ENCODE measurements at places on chromosomes 5 and 9.

DNA sequence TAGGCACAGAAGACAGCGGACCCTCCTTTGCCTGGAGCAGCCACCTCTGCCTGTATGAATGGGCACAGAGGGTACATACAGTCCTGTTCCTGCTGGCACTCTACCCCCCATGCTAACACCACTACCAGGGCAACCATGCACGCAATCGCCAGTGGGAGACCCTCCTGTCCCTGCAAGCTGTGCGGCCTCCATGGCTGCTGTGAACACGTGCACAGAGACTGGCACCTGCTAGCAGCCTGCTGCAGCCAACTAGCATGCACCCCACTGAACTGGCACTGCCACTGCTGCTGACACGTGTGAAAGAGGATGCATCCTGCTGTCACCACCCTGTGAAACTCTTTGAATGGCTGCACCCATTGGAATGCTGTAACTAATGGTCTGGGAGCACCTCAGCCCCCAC is 885.2 kb upstream of the ARRDC3 start:
- no peak for DNase-seq

- peak; percentile 15 for DNase-seq
These were observed 120.7 kb downstream of the PBX3 start for GRCh38 chr9:125867751-125868415.

- no peak for DNase-seq
These were observed 17.4 kb downstream of the CEP78 start for GRCh38 chr9:78253285-78253684.

DNA sequence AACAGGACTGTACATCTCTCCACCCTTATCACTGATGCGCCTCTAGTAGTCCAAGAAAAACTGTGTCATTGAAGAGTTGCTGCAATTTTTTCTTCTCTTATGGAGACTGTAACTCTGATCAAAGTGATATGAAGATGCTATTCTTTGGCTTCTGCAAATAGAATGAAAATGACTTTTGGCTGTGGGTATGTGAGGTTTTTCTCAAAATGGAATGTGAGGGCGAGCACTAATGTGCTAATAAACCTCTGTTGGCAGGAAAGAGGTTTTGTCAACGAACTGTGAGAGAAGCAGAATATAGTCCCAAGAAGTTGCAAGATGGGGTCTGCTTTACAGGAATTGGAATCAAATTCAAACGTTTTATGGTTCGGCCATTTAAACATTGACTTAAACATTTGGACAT is 252.0 kb upstream of the GAS1 start:
- DNase-seq: no peak

DNA sequence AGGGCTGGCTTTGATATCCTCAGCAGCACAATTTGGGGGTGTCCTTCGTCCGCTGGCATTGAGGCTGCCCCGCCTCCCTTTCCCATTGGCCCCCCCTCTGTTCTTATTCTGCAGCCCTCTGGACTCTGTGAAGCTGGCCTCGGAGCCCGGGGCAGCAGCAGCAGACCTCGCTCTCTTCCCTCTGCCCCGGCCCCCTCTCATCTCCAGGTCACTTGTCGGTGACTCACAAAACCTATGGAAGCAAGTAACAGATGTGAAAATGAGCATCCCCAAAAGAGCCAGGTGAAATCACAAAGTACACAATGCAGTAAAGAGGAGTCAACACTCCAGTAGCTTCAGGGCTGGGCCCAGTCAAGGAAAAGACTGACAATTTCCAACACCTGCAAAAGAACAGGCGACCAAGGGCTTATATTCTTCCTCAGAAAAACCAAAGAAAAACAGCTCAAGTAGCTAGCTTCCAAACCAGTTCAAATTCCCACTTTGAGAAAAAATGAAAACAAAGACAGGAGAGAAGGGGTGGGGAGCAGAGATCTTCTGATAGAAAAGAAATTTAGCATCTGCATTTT is 97.5 kb downstream of the ZNF608 start:
- DNase-seq: no peak

GRCh38 chr5:89458332-89458656 is 575.3 kb upstream of the MEF2C start:
- no peak for DNase-seq

DNA sequence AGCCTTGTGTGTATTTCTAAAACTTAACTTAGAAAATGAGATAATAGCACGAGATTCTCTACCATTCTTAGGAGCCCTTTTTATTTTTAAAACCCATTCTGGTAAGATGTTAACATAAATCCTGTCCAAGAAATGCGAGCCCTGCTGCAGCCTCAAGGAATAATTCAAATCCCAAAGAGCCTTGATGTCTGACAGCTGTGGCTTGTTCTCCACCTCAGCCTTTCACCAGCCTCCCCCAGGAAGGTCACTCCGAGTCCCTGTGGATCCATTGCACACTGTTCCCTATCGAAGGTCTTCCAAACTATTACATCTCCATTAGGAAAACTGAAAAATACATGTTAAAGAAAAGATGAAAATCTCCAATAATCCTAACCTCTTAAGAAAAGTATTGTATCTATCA is 98.5 kb upstream of the S1PR3 start:
- DNase-seq: no peak

DNA sequence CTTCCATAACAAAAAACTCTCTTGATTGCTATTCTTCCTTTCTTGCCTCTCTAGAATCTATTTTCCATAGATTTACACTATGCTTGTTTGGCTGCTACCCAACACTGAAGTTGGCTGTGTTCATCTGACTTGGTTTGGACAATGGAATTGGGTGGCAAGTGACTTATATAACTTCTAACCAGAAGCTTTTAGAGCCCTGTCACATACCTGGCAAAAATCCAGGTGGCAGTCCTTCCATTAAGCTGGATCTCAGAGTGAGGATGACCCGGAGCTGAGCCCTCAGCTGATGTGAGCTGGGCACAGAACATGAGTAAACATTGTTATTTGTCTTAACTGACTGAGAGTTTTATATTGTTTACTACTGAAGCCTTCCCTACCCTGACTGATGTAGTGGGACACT is 225.7 kb downstream of the TLR4 start:
- DNase-seq: peak; percentile 70

- no peak for DNase-seq
These were observed 104.8 kb upstream of the ERCC6L2 start for GRCh38 chr9:95770653-95771131.

GRCh38 chr9:93617273-93617672 is 40.9 kb downstream of the PHF2 start:
- no peak for DNase-seq

GRCh38 chr5:170551622-170552021 is 47.8 kb downstream of the KCNIP1 start:
- no peak for DNase-seq

GRCh38 chr5:179221196-179221876 is 123.9 kb downstream of the ADAMTS2 start:
- DNase-seq: no peak

- DNase-seq: no peak
These were observed 24.2 kb downstream of the ZBTB43 start for GRCh38 chr9:126829035-126829434.

- peak; percentile 86 for DNase-seq
These were observed 384.6 kb downstream of the BRINP1 start for GRCh38 chr9:118984607-118985006.

GRCh38 chr5:66854416-66854815 is 258.2 kb downstream of the MAST4 start:
- DNase-seq: no peak

DNA sequence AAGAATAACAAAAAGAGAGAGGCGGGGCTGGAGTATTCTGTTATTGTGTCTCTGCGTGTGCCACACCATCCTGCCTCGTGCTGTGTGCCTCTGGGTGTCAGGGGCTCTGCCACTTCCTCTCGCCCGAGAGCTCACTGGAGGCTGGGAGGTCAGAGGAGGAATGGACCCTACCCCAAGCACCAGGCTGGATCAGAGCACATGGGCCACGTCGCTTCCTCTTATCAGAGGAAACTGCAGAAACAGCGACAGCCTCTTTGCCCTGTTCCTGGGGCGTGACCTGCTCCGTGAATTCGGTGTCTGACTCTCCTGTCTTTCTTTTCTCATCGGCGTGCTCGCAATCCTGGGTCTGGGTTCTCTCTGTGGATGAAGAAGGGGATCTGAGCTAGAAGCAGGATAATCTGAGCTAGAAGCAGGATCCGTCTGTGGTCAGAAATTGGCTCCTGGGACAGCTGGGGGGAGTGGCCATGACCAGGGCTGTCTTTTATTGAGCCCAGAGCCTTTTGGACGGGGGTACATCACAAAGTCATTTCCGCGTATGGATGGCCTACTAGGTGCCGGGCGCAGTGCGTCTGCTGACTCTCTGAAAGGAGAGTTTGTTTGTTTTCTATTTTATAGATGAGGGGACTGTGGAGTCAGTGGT is 150.3 kb upstream of the COL5A1 start:
- DNase-seq: no peak

GRCh38 chr5:35894131-35894530 is 37.4 kb downstream of the IL7R start:
- DNase-seq: no peak

DNA sequence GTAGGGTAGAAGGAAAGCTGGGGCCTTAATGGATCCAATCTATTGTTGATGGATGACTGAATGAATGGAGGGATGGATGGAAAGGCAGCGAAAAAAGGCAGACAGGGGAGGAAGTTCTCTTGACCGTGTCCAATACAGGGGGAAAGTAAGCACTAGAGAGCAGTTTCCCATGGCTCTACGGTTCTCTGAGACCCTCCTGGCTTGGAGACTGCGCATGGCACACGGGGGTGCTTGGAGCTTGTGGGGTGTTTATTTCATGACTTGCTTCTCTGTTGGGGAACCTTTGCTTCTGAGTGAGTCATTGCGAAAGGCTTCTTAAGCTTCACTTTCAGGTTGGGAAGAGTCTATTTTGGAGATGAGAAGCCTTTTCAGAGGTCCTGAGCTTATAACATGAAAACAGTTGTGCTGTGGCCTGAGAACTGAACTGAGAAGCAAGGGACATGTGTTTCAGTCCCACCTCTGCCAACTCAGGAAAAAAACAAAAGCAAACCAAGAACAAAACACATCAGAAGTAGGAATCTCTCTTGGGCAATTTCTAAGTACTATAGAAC is 12.8 kb upstream of the TEX48 start:
- DNase-seq: no peak

DNA sequence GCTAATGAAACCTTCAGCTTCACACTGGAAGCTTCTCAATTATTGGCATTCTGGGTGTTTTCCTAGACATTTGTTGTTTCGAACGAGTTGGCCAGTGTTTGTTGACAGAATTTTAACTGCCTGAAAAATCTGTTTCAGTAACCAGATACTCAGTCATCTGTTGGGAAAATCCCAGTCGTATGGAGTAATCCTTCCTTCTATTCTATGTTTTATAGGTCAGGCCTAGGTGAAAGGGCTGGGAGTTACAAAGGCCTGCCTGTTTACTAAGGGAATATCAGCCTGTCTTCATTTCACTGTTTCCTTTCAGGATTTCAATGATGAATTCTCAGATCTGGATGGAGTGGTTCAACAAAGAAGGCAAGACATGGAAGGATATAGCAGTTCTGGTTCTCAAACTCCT is 59.9 kb downstream of the GRAMD2B start:
- no peak for DNase-seq

- DNase-seq: no peak
These were observed 127.8 kb downstream of the PRR16 start for GRCh38 chr5:120591911-120592310.

GRCh38 chr9:114844766-114845165 is 38.9 kb upstream of the TNFSF15 start:
- DNase-seq: no peak

DNA sequence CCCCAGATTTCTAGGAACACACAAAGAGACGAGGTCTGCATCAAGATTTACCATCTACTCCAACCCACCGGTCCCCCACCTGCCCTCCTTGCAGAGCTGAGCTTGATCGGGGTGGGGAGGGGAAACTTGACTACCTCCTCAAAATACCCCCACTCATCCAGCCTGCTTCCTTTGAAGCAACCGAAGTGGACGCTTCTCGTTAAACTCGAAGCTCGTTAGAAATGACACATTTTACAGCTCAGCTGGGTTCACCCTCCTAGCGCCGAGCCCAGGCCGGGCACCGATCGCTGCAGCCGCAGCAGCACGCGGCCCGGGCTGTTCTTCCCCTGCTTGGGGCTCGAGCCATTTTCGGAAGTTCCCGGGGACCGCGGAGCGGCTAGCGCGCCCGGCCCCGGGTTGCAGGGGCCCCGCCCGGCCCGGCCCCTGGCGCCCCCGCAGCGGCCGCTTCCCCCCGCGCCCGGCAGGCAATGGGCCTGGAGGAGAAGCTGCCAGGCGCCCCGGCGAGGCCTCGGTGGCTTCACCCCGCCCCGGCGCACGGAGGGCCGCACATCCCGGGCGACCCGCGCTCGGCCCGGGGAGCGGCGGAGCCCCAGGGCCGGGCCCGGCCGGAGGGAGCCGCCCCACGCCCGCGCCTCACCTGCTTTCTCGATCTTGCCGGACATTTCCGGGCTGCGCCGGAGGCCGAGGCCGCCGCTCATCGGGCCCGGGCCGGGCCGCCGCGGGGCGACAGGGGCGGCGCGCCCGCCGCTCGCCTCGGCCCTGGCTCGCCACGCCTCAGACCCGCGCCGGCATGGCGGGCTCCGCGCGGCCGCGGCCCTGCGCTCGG is 530 bp downstream of the RAPGEF1 start:
- peak; percentile 12 for DNase-seq

DNA sequence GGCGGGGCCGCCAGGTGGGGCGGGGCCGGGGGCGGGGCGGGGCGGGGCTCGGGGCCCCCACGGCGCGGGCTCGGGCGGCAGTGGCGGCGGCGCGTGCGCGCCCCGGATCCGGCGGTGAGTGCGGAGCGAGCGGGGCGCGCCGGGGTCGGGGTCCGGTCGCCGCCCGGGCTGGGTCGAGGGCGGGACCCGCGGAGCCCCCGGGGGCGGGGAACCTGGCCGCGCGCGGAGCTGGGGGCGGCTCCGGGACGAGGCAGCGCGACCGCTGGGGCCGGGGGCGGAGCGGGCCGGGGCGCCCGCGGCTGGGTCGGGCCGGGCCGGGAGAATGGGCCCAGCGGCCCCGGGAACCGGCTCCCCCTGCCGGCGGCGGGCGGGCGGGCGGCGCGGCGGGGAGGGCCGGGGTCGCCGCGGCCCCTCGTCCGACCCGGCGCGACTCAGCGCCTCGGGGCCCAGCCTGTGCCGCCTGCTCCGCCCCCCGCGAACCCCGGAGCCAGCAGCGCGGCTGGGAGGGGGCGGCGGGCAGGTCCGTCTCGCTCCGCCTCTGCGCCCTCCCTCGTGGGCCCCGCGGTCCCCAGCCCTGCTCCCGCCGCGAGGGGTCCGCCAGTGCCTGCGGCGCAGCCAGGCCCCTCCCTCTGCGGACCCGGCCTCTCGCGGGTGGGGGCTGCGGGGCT is 3.1 kb downstream of the EGFL7 start:
- DNase-seq: peak; percentile 11

DNA sequence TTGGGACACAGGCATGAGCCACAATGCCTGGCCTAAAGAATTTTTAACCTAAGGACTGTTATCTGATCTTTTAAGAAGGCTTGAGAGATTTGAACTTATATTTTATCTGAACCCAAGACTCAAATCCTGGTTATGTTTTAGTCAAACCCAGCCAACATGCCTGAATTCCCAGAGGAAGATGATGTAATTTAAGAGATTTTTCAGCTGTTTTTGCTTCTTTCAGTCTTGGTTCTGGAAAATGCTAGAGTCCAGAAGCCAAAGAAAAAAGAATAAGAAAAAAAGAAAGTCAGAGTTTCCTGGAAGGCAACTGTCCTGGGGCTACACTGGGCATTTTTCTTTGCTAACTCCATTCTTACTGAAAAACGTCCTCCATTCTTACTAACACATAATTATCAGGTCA is 85.8 kb downstream of the SNX18 start:
- DNase-seq: no peak
